Esophagus squamous epithelium (tissue), 5 donors: ENCODE measurements at places on chromosomes 16 and 17. TPM values are rescaled to one million over a fixed set of nuclear protein-coding genes. Genes with fewer than 3 reads are reported as not detected.

The MLX gene
- 47.9 TPM for total RNA-seq

The DPEP1 gene
- total RNA-seq = 0.76 TPM

The KCNJ12 gene
- 0.73 TPM for total RNA-seq

The CACNG1 gene
- not detected for total RNA-seq

The POLDIP2 gene
- total RNA-seq = 66.8 TPM

- no peak for DNase-seq
Measured at GRCh38 chr16:89041571-89042481, 51.8 kb upstream of the ACSF3 start.

DNA sequence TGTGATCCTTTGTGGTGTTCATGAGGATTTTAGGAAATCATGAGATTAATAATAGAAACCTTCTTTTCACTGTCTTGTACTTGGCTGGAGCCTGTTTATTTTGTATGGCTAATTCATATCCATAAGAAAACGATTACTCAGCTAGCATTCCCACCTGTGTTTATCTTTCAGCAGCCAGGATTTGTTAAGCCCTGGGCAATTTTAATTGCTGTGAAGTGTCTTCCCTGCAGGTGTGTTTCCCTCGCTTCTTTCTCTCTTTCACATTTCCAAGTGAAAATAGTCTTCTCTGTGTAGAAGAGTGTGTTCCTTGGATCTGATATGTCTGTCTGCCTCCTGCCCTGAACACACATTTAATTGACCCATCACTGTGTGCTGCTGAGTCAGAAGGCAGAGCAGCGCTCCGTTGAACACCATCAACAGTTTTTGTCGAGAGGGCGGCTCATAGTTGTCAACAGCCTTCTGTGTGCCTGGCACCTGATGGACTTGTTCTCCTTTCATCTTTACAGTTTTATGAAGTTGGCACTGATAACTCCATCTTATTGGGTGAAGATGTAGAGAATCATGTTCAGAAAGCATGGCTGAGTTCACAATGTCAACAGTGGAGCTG is 83.2 kb downstream of the SPECC1 start:
- DNase-seq = no peak

- no peak for DNase-seq
Measured at GRCh38 chr17:21119247-21119918, 7.4 kb upstream of the DHRS7B start.

GRCh38 chr17:1713878-1714426 is 3.8 kb upstream of the TLCD2 start:
- DNase-seq = no peak

- DNase-seq = no peak
Measured at GRCh38 chr16:65222536-65222935, 100.7 kb upstream of the CDH11 start.

DNA sequence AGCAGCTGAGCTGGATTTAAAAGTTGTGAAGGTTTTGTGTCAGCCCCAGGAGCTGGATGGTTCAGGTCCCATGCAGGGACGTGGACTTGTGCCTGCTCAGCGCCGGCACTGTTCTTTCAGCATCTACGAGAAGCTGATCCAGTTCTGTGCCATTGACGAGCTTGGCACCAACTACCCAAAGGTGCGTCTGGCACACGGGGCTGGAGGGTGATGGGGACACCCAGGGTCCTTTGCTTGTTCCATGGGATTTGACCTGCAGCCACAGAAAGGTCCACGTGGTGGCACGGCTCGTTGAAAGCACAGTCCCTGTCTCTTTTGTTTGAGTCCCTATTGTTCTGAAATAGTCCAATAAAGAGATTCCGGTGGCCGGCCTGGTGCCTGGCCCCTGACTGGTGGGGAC is 18.1 kb upstream of the ITGB4 start:
- no peak for DNase-seq

DNA sequence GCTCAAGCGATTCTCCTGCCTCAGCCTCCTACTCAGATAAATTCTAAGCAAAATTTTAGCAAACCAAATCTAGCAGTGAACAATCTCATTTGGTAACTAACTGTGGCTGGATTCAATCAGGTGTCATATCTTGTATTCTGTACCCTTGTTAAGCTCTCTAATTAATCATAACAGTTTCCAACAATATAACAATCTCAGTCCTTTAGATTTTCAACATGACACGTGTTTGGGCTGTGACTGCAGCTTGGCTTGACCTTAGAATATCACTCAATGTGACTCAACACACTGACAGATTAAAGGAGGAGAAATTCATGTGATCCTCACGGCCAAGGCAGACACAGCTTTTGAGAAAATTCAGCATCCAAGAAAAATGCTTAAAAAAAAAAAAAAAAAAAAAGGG is 133.6 kb downstream of the BANP start:
- no peak for DNase-seq

GRCh38 chr17:74217037-74217730 is 3.8 kb downstream of the TTYH2 start:
- no peak for DNase-seq
